ENCODE measurements at places on chromosomes 5 and 9.
A peak's percentile ranks its signal among the peaks of the same experiment; 100 is the strongest.

GRCh38 chr5:172234031-172234430, 40.1 kb downstream of the EFCAB9 start:
- DNase-seq = no peak

DNA sequence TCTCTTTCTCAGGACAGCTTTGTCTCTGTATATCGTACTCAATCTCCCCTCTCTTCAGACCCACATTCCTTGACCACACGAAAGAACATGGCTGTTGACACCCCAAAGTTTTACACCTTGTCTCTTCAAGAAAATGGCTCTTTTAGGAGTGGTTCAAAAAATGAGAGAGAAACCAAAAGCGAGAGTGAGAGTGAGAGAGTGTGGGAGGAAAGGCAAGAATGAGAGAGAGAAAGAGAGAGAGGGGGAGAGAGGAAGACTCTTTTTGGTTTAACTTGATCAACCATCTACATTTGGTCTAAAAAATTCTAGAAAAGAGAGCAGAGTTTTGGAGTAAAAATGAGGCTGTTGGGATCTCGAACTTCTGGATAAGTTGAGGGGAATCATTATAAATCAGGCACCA, 581.8 kb upstream of the WWC1 start:
- no peak for DNase-seq

GRCh38 chr5:134177369-134178095, 782 bp upstream of the SKP1 start:
- no peak for DNase-seq

GRCh38 chr9:77020413-77021290, 1.2 kb downstream of the FOXB2 start:
- peak; percentile 47 for DNase-seq

DNA sequence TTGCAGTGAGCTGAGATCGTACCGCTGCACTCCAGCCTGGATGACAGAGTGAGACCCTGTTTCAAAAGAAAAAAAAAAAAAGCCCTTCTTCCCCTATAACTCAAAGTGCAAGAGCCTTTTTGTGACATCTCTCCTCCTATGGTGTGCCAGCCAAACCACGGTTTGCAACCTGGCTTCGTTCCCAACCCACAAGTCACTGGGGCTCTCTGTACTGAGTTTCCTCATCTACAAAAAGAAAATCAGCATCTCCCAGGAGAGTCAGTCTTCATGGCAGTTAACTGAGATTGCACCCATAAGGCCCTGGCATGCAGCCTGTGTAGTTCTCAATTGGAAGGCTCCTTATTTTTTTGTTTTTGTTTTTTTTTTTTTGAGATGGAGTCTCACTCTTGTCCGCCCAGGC, 14.8 kb downstream of the ODF2 start:
- no peak for DNase-seq

DNA sequence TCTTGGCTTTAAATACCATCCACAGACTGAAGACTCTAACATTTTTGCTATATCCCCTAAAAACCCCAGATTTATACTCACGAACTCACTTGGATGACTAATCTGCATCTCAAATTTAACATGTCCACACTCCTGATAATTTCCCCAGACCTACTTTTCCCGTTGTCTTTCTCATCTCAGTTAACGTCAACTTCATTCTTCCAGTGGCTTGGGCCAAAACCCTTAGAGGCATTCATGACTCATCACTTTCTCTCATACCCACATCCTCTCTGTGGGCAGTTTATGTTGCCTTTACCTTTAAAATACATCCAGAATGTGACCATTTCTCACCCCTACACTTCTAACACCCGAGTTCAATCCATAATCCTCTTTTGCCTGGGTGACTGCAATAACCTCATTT, 96.7 kb downstream of the EDIL3 start:
- no peak for DNase-seq

DNA sequence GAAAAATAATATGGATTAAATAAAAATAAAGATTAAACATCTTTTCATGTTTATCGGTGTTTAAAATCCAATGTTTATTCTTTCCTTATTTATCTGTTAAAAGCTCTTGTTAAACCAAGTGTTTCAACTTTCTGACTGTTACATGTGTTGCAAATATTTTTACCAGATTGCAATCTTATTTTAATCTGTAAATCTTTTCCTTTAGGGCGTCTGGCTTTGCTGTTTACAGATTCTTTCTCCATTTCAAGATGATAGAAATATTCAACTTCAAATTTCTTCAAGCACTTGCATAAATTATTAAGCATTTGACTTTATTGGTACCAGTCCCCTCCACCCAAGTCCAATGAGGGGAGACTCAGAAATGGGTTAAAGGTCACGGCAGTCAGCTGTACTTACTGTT, 16.9 kb upstream of the ABCA1 start:
- DNase-seq = no peak

- no peak for DNase-seq
Measured at GRCh38 chr5:119022017-119022745, 33.8 kb upstream of the DTWD2 start.

GRCh38 chr9:80954521-80954920, 734.8 kb downstream of the TLE1 start:
- DNase-seq = no peak

- DNase-seq = no peak
Measured at GRCh38 chr5:14771189-14771588, 100.4 kb downstream of the ANKH start.
